ENCODE measurements at places on chromosomes 1 and 21.

GRCh38 chr1:25550683-25551310 is 7.4 kb downstream of the LDLRAP1 start:
- no peak for DNase-seq

DNA sequence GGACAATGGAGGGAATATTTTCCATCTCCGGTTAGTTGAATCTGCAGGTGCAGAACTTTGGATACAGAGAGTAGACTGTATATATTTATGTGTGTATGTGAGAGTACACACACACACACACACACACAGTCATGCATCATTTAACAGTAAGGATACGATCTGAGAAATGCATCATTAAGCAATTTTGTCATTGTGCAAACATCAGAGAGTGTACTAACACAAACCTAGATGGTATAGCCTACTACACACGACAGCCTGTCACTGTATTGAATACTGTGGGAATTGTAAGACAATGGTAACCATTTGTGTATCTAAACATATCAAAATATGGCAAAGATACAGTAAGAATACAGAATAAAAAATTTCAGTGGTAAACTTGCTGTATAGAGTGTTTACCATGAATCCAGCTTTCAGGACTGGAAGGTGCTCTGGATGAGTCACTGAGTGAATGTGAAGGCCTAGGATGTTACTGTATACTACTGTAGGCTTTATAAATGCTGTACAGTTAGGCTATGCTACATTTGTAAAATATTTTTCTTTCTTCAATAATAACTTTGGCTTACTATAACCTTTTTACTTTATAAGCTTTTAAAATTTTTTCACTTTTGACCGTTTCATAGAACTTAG is 138.5 kb downstream of the ZZZ3 start:
- no peak for DNase-seq

- no peak for DNase-seq
These were observed 12.3 kb downstream of the BTG2 start for GRCh38 chr1:203317429-203318228.

DNA sequence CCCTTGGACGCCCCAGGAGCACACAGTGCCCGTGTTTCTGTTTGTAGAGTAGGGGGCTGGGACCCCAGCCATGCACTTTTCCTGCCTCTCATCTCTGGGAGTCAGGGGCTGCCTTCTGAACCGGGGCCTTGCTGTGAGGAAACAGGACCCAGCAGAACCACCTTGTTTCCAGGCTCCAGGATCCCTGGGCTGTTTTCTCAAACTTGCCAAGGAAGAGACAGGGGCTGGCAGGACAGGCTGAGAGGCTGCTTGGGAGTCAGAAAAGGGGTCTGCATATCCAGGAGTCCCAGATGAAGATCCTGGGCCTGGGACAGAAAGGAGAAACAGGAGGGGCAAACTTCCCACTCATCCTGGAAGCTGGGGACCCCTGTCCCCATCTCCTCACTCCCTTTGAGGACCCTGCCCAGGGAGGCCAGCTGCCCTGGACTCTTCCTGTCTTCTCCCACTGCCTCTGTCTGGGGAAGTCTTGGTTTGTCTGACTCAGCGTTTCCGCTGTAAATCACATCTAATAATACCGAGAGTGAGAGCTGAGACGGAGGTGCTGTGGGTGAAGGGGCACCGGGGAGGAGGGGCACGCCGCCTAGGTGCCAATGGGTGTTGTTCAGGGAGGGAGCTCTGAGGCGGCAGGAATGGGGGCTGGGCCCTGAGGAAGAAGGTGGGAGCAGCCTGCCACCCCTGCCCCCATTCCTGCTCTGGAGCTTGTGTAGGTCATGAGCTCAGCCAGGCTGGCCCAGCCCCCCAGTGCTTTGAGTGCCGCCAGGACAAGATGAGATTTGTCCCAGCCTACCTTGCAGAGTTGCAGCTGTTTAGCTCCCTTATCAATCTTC is 16.7 kb downstream of the POU3F1 start:
- peak; percentile 28 for DNase-seq

DNA sequence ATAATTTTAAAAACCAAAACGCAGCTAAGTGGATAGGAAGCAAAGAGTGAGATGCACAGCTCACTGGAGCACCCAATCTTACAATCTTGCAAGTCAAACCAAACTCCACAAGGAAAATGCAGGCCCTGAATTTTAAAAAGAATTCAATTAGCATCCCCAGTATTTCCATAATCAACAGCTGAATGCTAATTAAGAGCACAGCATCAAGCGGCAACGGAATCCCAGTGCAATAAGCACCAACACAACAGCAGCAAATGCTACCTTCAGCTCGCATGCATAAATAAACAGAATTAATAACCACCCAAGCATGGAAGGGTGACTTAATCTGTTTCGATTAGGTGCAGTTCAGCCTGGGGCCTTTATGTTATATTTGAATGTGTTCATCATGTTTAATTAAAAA is 142.9 kb downstream of the SLC45A1 start:
- DNase-seq: no peak

DNA sequence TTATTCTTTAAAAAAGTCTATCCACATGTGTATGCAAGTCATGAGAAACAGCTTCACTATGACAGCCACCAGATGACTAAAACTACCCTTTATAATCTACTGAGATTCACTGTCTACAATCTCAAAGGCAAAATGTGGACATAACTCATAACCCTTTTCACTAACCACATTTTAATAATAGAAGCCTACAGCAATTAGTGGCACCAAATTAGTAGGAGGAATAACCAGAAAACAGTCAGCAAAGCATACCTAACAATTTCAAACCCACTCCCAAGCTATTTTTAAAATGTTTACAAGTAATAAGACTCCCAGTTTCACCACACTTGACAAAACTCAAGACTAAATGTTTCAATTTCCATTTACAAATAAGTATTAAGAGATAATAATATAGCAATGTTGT is 442.9 kb downstream of the PTPRC start:
- no peak for DNase-seq

- no peak for DNase-seq
These were observed 27.7 kb downstream of the SPATA45 start for GRCh38 chr1:212819726-212820125.

DNA sequence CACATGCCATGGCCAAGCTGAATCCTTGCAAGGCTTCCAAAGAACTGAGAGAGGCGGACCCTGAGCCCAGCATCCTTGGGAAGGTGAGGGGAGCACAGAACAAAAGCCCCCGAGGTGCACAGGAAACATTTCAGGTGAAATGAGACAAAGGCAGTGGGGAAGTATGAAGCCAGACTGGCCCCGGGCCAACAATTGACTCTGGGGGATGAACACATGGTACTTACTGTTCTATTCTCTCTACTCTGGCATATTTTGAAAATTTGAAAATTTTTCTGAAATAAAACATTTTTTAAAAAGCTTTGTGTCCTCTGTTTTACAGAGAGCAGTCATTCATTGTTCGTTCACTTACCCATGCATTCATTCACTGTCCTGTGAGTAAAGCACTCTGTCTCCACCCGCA is 77.7 kb downstream of the GRIK3 start:
- no peak for DNase-seq

- no peak for DNase-seq
These were observed 173.9 kb downstream of the RWDD3 start for GRCh38 chr1:95407886-95408291.

DNA sequence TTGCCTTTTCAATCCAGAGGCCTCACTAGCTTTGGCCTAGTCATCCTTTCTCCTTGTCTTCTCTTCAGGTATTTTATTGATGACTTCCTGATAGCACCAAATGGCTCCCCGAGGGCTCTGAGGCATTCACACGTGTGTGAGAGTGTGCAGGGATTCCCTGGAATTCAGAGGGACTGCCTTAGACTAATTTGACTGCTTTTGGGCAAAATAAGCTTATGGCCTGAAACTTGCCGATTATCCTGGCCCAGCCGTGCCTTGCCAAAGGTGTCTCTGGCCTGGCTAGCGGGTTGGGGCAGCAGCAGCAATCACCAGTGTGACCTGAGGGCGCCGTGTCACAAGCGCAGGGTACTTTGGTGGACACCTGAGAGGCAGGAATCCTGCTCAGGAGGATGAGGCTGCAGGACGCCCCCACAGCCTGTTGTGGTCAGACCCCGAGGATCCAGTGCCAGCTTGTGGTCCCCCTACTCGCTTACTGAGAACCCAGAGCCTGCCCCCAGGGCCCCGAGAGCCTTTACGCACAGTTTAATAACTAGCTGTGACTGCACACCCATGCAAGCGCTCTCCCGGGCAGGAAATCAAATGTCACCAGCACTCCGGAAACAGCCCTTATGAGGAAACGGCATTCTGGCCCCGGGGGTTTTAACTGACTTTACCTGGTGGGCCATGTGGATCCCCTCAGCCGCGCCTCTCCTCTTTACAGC is 62.8 kb upstream of the PDE9A start:
- DNase-seq: no peak

DNA sequence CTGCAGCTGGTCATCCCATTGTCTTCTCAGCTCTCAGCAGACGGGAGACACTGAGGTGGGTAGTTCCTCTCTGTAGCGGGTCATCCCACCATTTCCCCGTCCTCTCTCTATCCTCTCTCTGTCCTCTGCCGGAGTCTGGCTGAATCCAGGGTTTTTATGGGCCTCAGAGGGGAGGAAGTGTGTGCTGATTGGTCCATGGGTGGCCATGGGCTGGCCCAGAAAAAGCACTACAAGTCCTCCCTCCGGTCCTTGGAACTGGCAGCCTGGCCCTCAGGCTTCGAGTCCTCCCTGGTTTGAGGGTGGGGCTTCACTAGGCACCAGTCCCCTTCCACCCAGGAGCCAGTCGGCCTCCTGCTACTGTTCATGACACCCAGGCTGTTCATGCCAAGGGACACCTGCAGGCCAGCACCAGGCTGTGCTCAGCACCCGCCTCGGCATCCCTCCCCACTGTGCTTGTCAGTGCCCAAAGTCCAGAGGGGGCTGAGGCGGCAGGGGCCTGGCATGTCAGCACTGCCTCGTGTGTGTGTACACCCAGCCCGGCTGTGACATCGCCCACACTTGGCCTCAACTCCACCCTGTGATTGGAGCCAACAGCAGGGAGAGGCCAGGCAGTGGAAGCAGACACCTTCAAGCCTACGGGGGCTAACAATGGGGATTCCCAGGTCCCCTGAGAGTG is 23.0 kb upstream of the LRRC8C start:
- no peak for DNase-seq

DNA sequence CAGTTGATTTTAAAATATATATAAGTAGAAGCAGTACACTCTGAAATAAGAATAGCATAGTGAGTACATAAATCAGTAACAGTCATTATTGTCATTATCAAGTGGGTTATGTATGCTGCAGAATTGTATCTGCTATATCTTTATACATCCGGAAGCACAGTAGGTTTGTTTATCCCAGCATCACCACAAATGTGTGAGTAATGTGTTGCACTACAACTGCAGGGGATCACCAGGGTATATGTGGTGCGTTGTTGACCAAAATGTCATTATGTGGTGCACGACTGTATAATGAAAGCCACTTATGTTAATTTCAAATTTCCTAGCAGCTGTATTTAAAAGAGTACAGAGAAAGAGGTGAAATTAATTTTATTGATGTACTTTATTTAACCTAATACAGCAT is 87.7 kb upstream of the GADD45A start:
- no peak for DNase-seq

GRCh38 chr1:193657552-193657951 is 471.1 kb upstream of the B3GALT2 start:
- no peak for DNase-seq

DNA sequence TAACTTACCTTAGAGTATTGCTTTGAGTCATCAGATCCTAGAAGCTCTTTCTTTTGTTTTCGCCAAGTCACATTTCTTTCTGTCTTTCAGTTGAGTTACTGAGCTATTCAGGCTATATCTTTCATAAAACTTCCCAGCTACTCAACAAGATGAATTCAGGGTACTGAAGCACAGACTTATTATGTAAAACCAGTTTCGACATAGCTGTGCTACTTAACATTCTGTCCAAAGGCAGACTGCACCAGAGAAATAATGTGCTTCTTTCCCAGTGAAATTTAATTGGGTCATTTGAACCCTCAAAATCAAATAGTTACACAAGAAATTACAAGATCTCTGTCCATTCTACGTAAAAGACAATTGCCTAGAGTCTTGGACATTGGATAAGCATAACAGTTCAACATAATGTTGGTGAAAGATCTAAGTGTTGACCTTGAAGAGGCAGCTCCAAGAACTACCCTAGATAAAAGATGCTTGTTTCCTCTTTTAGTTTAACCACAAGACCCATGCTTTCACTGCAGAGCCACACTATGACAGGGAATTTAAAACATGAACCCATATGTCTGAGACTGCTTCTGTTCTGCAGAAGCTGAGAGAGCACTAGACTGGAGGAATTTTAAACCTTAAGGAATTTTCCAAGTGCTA is 163.2 kb downstream of the LRRC40 start:
- DNase-seq: no peak

DNA sequence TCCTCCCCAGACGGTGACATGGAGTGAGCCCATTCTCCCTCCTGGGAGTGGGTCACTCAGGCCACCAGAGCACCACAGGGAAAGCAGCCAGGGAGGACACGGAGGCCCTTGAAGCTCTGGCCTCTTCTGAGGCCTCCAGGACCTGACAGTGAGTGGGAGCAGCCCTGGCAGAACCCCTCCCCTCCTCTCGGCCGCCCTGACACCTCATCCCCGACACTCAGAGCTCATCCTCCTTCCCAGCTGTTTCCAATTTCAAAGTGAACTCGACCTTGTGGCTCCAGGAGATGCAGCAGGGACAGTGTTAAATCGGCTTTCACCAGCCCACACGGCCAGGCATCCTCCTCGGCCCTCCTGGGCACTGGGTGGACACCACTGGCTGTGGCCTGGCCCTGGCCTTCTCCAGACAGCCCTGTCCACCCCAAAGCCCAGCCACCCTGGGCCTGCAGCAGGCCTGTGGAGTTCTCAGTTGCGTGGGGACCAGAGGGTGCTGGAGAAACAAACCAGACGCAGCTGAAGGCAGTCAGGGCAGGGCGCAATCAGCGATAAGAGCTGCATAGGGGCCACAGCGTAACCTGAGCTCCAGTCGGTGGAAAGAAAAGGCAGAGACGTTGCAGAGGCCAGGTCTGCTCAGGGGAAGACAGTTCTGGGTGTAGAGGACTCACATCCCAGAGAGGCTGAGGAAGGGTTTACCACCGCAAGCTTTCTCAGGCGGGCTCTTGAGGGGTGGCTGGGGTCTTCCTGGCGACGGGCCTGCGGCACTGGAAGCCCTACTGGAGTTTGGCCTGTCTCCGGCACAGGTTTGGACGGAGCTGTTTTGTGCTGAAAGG is 27.1 kb downstream of the FTCD start:
- no peak for DNase-seq

GRCh38 chr1:9659328-9659727 is 7.8 kb downstream of the PIK3CD start:
- DNase-seq: no peak
